ENCODE measurements at places on chromosomes 16 and 17.

DNA sequence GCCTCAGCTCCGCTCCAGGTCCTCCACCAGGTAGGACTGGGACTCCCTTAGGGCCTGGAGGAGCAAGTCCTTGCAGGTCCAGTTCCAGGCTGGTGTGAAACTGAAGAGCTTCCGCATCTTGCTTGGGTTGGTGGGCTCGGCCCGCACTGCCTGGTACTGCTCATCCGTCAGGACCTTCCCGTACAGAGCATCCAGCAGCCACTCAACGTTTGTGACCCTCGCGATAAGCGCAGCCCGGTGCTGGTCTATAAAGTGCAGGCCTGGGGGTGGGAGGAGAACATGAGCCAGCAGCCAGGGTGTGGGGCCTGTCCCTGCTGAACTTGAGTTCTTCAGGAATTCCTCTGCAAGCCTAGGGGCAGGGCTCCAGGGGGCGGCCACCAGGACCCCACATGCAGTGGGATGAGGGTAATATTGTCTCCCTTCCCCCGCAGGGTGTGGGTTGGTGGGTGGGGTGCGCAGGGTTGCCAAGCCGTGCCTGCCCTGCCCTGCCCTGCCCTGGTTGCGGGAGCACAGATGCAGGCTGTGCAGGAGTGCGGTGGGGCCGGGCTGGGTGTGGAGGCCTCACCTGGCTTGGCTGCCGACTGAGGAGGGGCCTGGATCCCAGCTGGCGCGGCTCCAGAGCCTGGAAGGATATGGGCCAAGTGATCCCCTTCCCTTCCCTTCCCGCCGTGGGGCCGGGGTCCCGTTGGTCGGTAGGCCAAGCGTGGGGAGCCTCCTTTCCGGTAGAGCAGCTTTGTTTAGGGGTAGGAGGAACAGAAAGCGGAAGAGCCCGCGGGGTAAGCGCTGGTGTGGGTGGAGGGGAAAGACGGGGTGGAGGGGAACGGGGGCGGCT lies 762 bp downstream of the PYCARD start:
- no peak for DNase-seq

GRCh38 chr16:18062713-18063112 lies 273.8 kb downstream of the NPIPA8 start:
- no peak for DNase-seq

DNA sequence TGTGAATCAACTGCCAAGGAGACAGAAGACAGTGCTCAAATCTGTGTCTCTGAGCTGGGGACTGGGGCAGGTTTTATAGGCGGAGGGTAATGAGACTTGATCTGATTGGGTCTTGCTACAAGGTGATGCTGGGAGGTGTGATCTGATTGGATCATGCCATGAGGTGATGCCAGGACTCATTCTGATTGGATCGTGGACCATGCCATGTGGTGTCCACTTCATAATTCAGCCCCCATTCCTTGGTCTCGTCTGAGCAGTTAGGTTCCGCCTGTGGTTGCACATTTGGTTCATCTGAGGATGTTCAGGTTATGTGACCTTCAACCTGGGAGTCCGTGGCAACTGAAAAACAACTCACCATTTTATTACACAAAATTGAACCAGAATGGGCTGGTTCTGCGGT lies 41.0 kb downstream of the OTOA start:
- DNase-seq: no peak

DNA sequence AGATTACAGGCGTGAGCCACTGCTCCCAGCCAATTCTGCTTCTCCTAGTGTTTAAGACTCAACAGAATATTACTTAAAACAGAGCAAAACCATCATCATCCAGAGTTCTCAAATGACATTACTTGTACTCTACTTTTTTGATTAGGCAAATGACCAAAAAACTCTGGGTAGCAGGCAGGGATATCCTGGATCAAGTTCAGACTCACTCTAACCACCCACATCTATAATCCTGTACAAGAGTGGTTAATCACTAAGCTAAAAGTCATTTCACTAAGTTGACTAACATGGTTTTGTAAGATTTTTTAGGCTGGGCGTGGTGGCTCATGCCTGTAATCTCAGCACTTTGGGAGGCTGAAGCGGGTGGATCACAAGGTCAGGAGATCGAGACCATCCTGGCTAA lies 6.8 kb downstream of the NAE1 start:
- peak; percentile 37 for DNase-seq

DNA sequence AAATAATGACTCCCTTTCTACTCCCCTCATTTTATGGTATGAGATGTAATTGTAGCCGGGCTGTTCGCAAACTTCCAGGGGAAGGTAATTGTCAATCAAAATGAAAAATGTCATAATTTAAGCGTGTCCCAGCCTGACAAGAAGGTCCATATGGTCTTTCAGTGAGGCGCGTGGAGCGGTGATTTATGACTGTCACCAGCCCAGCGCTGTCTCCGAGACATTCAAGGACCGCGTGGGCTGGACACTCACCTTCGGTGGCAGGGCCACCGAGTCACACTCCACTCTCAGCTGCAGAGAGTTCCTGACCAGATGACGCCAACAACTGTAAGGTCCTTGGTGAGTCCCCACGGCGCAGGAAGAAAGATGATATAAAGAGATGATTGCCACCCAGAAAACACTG lies 157.7 kb upstream of the TNRC6C start:
- no peak for DNase-seq

DNA sequence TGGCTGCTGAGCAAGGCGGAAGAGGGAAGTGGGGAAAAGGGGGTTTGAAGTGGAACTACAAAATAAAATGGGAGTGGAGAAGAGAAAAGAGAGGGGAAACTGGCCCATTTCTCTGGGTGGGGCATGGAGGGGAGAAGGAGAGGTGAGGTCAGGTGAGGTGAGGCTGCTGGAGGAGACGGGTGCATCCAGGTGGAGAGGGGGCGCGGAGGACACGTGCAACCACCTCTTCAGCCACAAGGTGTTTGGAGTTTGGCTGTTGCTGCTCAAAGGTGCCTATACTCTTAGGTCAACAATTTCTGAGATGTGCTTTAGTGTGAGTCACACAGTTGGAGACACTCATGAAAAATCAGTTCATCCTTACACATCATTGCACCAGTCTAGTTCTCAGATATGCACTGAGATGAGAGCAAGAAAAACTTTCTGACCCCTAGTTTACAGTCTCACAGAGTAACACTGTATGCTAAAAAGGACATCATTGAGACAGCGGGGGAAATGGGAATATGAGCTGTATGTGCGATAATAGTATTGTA lies 4.8 kb downstream of the SLC6A4 start:
- no peak for DNase-seq

GRCh38 chr16:68287276-68288251 lies 23.2 kb downstream of the SLC7A6OS start:
- DNase-seq: peak; percentile 73

Data from amniotic epithelial cell (primary cell).